Right hindlimb (tissue), 1 donor: ENCODE measurements at places on chromosomes 2 and 18.

GRCh38 chr18:69484699-69485396 lies 84.2 kb downstream of the DOK6 start:
- no peak for DNase-seq

DNA sequence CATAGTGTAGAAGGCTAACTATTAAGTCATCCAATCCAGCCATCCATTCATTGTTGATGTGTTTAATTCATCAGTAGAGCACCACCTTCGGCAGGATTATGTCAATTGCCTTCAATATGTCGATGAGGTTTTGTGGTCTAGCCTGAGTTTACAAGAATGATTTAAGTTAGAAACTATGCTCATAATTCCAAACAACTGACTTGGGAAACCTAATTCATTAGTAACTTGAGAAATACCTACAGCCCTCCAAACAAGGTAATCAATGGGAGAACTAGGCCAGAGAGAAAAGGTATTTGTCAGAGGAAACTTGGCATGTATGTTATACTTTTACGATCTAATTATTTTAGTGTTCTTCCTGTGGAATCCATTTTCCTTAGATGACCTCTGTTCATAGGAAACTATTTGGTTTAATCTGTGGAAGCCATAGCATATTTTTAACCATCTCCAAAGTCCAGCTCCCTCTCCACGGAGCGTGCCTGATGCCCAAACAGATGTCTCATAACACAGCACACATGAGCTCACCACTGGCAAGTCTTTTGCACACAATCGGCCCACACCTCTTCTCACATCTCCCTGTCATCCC lies 148.5 kb downstream of the GFPT1 start:
- DNase-seq = no peak

DNA sequence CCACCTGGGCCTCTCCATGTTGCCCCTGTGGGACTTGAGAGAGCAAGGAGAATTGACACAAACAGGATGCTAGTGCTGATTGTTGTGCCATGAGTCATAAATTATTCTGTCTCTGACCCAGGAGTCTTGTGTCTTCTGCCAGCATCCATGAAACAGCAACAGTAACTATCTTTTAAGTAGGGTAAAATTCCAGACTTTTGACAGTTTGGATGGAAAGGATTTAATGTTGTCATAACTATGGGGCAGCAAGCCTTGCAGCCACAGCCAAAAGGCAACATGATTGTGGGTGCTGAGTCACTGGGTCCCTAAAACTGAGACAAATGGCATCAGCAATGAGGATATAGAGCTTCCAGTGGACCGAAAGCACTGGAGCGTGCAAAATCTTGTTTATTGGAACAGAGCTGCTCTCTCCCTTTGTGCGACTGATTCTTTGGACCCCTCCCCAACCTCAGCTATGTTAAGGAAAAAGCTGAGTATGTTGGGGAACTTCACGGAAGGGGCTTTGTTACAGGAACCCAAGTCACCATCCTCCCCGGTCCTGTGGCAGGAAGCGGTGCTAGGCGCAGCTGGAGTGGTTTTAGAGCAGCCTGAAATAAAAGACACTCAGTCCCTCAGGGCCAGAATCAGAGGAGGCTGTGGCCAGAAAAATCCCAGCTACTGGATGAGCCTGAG lies 9.6 kb upstream of the ITPRIPL1 start:
- no peak for DNase-seq

DNA sequence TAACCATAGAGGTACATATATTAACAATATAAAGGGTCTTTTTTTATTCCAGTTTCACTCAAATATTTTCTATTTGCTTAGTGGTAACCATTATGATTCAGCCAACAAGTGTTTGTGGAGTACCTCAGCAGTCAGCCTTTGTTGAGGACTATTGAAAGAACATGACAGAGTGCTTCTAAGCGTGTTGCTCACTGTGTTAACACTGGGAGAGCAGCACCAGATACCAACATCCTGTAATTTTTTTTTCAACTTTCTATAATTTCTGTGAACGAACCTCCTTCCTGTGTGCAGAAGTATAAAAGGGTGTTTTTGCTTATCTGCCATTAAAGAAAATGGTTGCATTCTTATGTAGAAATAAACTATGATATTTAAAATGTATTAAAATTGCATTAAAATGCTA lies 239.0 kb downstream of the PHLPP1 start:
- no peak for DNase-seq

GRCh38 chr2:208097313-208097712 lies 27.0 kb downstream of the CRYGD start:
- DNase-seq = no peak

DNA sequence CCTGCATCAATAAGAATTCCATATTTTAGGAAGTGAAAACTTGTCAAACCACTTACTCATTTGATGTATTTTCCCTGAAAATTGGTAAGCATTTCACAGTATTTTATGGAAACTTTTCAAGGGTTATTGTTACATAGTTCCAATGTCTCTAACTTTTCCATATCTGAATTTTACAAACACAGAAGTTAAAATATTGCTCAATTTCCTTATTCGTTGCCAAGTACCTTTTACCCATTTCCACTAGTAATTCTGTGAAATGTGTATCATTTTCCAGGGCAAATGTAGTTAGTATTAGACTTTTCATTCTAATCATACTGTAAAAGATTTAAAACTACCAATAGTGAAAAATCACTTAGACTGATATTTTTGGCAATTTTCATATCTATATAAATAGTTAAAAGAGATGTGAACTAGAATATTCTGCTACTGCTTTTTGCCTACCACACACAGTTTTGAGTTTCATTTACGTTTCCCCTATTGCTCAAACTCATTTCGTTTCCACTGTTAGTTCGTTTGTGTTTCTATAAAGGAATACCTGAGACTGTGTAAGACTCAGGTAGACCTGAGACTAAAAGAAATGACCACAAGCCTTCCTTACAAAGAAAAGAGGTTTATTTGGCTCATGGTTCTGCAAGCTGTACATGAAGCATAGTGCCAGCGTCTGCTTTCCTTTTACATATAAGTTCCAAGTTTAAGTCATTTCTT lies 86.3 kb downstream of the PMS1 start:
- DNase-seq = no peak

- DNase-seq = no peak
These were observed 20.8 kb downstream of the RASGRP3 start for GRCh38 chr2:33497221-33497650.

- no peak for DNase-seq
These were observed 8.0 kb downstream of the HAAO start for GRCh38 chr2:42784204-42784880.

GRCh38 chr2:146852661-146853060 lies 992.2 kb upstream of the ACVR2A start:
- DNase-seq = no peak

GRCh38 chr2:160125366-160125765 lies 63.0 kb upstream of the PLA2R1 start:
- no peak for DNase-seq
